SHP77 (cell line): ENCODE measurements at places on chromosomes 1 and 21.

DNA sequence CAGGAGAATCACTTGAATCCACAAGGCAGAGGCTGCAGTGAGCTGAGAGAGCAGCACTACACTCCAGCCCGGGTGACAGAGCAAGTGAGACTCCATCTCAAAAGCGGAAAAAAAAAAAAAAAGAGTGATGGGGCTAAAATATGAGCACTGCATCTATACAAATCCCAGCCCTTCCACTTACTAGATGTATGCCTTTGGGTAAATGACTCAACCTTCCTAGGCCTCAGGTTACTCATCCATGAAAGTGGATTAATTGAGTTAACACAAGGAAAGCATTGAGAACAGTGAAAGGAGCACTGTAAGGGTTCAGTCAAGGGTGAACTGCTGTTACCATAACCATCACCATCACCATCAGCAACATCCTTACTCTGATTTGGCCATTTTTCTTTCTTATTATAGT, 226.4 kb upstream of the C8B start:
- no peak for DNase-seq

DNA sequence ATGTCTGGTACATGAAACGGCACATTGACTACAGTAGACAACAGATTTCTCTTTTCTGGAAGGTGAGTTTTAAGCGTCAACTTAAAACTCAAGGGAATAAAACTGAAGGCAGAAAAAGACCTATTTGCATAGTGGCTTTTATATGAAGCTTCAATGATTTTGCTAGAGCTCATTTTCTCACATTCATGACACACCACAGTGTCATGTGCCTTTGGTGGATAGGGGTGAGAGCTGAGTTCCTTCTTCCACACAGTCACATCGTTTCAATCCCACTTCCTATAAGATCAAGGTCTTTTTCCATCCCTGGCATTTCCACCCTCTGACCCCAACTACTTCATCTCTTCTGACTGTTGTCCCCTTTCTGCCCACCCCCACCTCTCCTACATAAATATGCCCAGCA, 31.0 kb downstream of the IL12RB2 start:
- DNase-seq = no peak

DNA sequence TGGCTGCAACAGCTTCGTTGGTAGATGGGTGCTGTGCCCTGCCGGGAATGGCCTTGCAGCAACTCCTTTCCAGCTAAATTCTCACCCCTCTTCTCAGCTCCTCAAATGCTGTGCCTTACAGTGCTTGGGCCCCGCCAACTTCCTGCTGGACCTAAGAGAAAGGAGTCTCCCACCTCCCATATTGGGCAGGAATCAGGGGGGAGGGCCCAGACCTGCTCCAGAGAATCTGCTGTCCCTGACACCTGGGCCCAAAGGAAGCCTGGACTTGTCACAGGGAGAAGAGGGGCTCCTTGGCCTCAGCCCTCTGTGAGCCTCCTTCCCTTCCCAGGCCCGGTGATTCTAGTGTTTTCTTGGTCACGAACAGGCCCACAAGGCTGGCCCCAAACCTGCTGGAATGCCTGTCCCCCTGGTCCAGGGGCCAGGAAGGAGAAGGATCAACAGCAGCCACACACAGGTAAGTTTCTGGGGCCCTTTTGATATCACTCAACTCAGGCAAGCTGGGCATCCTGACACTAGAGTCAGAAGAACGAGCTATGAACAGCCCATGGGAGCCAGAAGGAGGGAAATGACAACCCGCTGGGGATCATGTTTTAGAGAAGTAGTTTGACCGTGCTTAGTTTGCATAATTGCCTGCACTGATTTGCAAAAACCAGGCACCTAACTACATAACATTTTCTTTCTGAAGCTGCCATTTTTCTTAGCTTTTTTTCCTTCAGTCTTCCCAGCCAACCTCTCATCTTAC, 86.2 kb downstream of the CD247 start:
- no peak for DNase-seq

GRCh38 chr1:247409869-247410544, 6.0 kb upstream of the NLRP3 start:
- no peak for DNase-seq

DNA sequence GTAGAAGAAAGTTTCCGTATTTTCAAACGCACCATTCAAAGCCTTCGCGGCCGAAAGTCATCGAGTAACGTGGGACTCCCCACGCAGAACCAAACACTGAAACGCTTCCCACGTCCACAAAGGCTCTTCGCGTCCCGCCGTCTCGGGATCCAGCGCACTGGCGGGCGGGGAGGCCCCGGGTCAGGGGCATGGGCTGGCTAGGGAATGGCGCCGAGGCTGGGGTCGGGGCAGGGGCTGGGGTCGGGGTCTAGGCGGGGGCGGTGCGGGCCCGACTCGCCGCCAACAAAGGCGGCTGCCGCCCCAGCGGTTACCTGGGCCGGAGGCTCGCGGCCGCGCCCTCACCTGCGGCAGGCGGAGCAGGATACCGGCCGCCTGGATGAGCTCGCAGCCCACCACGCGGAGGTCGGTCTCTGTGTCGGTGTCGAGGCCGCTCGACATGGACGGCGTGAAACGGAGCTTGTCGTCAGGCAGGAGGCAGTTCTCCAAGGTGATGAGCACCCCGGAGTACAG, 403 bp downstream of the CCNL2 start:
- no peak for DNase-seq

DNA sequence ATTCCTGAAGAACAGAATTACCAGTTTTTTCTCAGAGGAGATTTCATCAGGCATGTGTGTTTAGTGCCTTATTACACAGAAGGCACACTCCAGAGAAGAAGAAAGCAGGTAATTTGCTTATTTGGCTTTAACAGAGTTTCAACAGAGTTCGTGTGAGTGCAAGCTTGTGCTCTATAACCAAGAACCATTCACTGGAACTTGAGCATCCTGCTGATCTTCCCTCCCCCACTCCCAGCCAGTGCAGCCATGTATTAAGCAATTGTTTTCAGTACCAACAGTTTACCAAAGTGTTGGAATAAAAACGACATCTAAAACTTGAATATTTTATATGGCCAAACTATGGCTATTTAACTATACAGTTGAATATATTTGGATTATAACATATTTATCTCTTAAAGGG, 4.3 kb downstream of the MGST3 start:
- no peak for DNase-seq

DNA sequence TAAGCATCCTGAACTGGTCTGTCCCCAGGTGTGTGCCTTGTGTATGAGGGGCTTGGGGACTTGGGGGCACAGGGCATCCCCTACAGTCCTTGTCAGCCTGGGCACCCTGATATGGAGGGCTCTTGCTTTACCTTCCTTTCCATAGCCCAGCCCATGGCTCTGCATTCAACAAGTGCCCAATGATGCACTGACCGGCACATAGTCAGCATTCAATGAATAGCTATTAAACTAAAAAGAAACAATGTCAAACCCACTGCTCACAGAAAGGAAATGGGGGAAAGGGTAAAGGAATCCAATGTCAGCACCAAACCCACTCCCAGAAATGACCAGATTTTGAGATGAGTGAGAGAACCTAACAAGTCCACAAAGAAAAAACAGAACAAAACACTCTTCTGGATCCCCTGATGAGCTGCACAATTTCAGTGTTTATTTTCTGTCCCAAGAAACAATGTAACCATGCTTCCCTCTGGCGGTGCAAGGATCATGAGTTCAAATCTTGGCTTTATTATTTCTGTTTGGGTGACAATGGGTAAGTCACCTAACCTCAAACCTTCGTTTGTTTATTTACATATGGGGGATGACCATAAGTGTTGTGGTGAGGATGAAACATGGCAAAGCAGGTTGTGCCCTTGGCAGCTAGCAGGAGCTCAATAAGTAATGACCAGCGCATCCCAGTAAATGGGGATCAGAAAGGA, 22.0 kb downstream of the SYT6 start:
- no peak for DNase-seq

- no peak for DNase-seq
These were observed 44.1 kb upstream of the TSPAN2 start for GRCh38 chr1:115133440-115133839.

DNA sequence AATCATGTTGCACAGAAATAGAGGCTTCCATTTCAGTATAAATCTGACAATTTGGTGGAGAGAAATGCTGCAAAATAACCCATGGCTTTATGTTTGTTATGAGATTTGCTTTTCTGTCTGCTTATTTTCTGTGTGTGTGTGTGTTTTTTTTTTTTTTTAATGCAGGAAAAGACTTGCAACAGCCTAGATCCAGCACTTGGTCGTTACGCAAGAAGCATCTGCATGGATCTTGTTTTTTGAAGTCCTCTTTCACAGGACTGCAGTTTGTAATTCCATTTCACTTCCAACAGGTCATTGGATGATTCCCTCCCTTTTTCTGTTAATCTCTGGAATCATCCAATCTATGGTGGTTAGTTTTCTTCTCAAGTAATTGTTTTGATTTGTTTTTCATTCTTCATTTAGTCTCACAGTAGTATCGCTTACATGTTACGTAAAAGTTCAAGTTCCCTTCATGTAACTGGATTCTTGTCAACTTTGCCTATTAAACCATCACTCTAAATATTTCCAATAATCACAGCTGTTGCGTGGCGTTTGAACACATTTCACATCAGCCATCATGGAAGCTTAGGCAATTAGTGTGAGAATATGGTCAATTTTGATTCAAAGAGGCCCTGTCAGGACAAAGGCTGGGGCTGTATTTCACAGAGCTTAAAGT, 312.9 kb downstream of the NFIA start:
- no peak for DNase-seq

DNA sequence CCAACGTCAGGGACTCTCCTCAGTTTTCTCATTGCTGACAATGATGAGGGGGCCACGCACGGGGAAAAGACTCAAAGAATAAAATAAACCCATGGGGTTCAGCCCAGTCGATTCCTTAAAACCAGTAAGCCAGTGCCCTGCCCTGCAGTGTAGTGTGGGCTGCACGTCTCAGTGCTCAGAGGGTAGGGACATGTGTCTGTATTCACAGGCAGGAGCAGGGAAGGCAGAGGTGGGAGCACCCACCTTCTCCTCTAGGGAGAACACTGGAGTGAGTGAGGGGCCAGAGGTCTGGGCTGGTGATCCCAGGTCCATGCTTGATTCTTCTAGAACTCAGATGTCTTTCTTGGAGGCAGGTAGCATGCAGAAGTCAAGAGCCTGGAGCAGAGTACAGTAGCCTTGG, 303.6 kb downstream of the MATN1 start:
- DNase-seq = no peak

- DNase-seq = no peak
These were observed 29.3 kb downstream of the RRP1 start for GRCh38 chr21:43818685-43819084.

DNA sequence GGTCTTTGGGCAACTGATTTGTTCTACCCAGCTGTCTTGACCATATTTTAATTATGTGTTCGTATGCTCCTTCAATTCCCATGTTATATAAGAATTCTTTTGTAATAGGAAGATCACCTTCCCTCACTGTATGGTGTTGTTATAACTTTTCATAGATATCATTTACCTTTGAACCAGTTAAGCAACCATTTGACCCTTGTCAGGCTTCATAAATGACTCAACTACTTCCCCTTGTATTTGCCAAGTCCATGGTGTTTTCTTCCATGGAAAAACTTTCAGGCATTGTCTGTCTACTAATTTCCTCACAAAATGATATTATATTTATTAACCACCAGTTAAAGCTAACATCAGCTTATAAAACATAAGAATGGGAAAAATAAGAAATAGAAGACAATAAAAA, 5.1 kb downstream of the BPNT1 start:
- no peak for DNase-seq

GRCh38 chr21:38476385-38476784, 21.9 kb downstream of the ERG start:
- DNase-seq = no peak

- DNase-seq = no peak
These were observed 87.0 kb downstream of the SYT14 start for GRCh38 chr1:210024996-210025395.

GRCh38 chr21:14469641-14470040, 76.5 kb downstream of the SAMSN1 start:
- no peak for DNase-seq

GRCh38 chr21:38267136-38267755, 10.5 kb downstream of the KCNJ15 start:
- DNase-seq = no peak

GRCh38 chr1:184322253-184322652, 64.6 kb upstream of the C1orf21 start:
- no peak for DNase-seq

DNA sequence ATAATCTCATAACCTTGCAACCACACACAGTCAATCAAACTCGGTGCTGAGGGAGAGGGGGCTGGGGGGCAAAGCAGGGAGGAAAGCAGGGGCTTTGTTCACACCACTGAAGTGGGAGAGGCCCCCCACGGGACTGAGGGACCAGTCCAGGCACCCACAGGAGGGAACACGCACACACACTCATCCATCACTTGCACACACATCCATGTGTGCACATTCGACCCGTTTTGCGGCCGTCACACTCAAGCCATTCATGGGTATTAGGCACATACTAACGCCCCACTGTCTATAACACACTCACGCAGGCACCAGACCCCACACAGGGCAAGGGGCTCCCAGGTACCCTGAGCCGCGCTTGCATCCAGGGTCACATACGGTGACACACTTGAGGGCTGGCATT, 14.0 kb downstream of the EFNA3 start:
- DNase-seq = no peak

DNA sequence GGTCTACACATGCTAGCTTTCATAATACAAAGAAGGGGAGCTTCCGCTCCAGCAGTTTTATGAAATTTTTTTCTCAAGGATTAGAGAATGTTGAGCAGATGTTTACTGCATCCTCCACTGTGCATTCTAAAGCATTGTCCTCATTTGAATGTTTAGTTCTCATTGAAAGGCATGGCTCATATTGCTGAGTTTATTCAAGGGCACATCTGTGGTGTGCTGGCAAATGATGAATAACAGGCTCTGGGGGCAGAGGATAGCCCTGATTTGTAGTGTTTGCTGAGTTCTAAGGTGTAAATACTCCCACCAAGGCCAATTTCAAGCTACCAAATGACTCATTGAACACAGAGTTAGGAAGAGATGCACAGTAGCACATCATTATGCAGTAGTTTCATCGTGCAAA, 303.2 kb upstream of the FAM78B start:
- no peak for DNase-seq

DNA sequence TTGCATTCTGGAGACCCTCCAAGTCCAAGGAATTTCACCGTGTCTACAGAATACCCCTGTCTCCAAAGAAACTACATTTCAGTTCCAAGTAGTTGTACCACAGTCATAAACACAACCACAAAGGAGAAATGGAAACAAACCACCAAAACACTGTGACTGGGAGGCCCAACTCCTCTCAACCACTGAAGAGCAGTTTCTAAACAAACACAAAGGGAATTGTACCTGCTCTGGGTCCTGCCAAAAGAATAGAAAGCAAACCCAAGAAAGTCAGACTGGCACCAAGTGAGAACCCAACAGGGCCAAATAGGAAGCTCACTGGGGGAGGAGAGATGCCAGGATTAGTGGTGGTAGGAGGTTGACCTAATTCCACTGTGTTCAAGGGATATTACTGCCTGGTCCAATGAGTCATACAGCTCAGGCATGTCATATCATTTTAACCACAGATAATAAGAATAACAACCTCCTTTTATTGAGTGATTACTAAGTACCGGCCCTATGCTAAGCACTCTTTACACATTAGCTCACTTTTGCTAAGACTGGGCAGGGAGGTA, 123.9 kb upstream of the PPP2R5A start:
- DNase-seq = no peak
